Kidney (tissue), 22 donors: ENCODE measurements at places on chromosomes 3 and 15.
A peak's percentile ranks its signal among the peaks of the same experiment; 100 is the strongest.

DNA sequence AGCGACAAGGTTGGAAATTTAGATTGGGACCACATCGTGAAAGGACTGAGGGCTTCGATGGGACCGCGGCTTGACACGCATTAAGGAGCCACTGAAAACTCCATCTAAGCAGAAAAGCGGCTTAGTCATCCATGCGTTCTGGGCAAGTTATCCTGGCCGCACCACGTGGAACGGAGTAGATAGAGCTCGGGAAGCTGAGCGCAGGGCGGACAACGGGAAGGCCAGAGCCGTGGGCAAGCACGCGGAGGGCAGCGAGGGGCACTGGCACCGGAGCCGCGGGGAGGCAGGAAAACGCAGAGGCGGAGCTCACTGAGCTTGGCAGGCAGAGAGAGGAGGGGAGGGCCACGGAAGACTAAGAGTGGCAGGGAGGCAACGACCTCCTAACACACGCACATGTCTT is 61.3 kb upstream of the VGLL4 start:
- no peak for DNase-seq

GRCh38 chr3:197528190-197528589 is 27.6 kb downstream of the BDH1 start:
- no peak for DNase-seq

GRCh38 chr3:182629521-182629920 is 163.8 kb upstream of the ATP11B start:
- DNase-seq, result no peak

DNA sequence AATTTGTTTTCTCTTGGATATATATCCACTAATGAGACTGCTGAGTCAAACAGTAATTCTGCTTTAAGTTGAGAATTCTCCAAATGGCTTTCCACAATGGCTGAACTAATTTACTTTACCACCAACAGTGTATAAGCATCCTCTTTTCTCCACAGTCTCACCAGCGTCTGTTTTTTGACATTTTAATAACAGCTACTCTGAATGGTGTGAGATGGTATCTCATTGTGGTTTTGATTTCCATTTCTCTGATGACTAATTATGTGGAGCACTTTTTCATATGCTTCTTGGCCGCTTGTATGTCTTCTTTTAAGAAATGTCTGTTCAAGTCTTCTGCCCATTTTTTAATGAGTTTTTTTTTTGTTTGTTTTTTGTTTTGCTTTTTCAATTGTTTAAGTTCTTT is 206.2 kb downstream of the CTNNB1 start:
- DNase-seq, result no peak

DNA sequence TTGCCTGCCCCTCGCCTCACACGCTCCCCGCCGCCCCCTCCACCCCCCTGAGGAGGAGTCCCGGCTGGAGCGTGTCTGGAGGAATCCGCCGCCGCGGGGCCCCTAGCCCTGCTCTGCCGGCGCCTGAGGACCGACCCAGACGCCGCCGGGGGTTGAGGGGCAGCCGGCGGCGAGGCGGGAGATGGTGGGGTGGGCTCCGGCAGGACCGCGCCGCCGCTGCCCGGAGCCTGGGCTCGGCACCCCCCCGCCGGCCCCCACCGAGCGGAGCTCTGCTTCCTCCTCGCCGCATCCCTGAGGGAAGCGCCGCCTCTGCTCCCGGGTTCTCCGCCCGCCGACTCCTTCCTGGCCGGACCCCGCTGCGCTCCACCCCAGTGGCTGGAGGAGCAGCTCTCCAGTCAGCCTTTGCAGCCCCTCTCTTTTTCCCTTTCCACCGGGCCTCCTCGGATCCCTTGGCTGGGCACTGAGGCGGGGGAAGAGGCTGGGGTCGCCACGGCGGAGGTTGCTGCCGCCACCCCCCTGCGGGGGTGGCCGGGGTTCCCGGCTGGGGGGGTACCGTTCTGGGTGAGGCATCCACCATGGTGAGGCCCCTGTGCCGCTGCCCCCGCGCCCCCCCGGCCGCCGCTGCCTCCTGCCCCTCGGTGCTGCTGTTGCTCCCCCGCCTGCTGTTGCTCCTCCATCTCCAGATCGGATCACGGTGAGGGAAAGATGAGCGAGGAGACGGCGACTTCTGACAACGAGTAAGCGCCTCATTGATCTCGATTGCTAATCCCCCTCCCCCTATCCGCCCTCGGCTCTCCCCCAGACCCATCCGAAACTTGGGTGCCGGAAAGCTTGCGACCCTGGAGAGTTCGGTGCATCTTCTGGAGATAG is at the start of gene SPRED1:
TSS of gene SPRED1 (plus strand) at position 356 of the 870 bp plus-strand sequence. CDS start at position 706, 350 bp downstream.
- DNase-seq, result peak; percentile 71

- DNase-seq, result no peak
Measured at GRCh38 chr15:57312318-57313133, 63.8 kb upstream of the CGNL1 start.

GRCh38 chr15:89164712-89165211 is 56.6 kb downstream of the RLBP1 start:
- DNase-seq, result peak; percentile 41

GRCh38 chr15:93036951-93037819 is 51.8 kb downstream of the RGMA start:
- peak; percentile 71 for DNase-seq

DNA sequence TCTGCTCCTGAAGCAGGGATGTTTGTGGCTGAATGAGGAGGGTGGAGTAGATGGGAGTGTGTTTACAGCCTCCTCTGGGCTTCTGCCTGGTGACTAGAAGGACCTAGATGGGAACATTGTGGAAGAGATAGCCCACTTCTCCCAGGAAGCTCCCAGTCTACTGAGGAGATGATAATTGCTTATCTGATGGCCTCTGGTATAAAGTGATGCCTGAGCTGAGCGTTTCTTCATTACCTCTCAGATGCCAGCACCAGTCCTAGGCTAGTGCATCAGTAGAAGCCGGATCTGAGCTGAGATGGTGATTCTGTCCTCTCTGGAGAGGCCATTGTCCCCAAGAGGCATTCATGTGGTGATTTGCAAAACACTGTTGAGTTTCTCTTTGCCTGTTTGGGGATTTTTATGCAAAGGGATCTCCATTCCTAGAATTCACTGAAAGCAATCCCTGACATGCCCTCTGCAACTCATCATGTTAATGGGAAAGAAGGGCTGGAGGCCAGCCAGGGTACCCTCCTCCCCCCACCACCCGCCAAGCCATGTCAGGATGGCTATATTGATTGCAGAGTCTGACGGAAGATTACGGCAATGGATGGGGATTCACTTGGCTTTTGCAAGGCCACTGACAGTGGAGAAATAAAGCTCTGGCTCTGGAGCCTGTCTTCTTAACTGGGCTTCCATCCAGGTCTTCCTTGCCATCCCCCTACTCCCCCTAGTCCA is 166.4 kb upstream of the ROPN1 start:
- peak; percentile 24 for DNase-seq

GRCh38 chr3:150324788-150325187 is 83.3 kb upstream of the TSC22D2 start:
- no peak for DNase-seq

DNA sequence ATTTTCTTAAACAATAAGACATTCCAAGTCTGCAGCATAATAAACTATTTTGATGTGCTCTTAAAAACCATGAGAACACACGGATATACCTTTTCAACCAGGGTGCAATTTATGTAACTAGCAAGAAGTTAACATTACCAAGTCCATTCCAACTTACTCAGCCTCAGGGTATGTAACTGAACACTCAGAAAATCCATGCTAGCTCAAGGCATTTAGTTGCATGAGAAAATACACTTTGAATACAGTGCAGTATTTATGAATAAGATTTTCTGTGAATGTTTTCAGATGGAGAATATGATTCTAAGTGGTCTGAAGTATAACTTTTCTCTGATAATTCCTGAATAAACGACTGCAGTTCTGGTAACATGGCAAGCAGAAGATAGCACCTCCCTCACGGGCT is 124.3 kb downstream of the SNRK start:
- DNase-seq, result no peak

GRCh38 chr3:150626148-150626930 is 23.2 kb downstream of the SELENOT start:
- DNase-seq, result no peak

DNA sequence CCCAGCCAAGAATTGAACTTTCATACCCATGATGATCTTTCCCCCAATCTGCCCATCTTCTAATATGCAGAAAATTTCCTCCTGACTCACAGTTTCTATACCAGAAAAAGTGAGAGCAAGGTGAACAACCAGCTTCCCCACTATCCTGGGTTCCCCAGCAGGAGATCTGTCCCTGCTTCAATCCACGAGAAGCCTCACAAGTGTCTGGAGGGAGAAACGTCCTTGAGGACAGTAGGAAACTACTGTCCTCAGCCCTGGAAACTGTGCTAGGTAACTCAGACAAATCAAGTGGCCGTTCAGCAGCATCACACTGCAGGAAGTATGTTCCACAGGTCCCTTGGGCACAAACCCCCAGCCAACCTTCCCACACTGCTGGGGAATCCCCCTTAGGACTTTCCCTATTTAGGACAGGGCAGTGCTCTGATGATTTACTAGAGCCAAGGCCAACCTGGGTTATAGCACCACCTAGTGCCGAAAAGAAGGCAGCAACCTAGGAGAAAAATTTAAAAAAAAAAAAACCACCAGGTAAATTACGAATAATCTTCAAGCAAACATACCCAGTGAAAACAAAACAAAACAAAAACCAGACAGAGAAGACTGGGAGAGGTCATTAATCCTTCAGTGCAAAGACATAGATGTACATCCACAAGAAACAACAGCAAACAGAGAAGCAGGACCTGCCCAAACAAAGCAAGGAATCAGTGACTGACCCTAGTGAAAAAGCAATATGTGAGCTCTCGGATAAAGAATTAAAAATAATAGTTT is 36.0 kb downstream of the MORC1 start:
- DNase-seq, result no peak

- DNase-seq, result no peak
Measured at GRCh38 chr15:62469874-62470688, 305.0 kb upstream of the C2CD4B start.

DNA sequence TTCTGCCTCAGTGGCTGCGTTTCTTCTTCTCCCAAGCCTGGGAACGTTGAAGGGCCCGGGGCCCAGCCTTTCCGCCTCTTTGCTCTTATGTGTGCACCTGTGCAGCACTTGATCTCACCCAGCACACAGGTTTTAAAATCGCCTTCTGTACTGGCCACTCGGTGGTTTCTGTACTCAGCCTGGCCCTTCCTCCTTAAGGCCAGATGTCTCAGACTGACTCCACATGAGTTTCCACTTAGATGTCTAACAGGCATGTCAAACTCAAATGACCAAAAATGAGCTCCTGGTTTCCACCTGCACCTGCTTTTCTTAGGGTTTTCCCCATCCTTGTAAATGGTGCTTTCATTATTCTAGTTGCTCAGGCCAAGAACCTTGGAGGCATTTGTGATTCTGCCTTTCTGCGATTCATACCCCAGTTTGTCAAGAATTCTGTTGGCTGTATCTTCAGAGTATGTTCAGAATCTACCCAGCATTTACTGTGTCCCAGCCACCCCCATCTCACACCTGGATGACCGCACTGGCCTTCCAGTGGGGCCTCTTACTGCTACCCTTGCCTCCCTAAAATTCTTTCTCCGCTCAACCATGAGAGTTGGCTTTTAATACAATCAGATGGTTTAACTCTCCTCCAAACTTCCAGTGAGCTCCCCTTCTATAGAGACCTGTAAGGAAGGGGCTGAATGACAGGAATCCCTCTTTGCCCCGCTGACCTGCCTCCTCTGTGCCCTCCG is 2.2 kb upstream of the TRAK1 start:
- no peak for DNase-seq
